Activated T-helper 9 cell treated with anti-CD3 and anti-CD28 coated beads, Interleukin-2, amount 50 U/mL, for 16 hours (primary cell): ENCODE measurements at places on chromosomes 2 and 18.

GRCh38 chr2:235097196-235097595 lies 145.4 kb downstream of the SH3BP4 start:
- no peak for DNase-seq

GRCh38 chr2:144515099-144515695 lies 4.7 kb downstream of the ZEB2 start:
- no peak for DNase-seq

GRCh38 chr2:195472501-195473234 lies 184.4 kb upstream of the SLC39A10 start:
- no peak for DNase-seq

- no peak for DNase-seq
These were observed 38.8 kb downstream of the PPP4R1 start for GRCh38 chr18:9575558-9575957.
